Activated CD4-positive, alpha-beta T cell treated with anti-CD3 and anti-CD28 coated beads for 1 hour (primary cell): ENCODE measurements at places on chromosomes 1 and 21.

DNA sequence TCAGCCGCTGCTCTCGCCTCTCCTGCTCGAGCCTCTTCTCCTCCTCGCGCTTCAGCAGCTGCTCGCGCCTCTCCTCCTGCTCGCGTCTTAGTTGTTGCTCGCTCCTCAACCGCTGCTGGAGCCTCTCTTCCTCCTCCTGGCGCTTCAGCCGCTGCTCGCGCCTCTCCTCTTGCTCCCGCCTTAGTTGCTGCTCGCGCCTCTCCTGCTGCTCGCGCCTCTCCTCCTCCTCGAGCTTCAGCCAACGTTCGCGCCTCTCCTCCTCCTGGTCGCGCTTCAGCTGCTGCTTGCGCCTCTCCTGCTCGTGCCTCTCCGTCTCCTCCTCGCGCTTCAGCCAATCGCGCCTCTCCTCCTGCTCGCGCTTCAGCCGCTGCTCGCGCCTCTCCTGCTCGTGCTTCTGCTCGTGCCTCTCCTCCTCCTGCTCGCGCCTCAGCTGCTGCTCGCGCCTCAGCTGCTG lies 3.7 kb downstream of the TCHH start:
- DNase-seq, result no peak

DNA sequence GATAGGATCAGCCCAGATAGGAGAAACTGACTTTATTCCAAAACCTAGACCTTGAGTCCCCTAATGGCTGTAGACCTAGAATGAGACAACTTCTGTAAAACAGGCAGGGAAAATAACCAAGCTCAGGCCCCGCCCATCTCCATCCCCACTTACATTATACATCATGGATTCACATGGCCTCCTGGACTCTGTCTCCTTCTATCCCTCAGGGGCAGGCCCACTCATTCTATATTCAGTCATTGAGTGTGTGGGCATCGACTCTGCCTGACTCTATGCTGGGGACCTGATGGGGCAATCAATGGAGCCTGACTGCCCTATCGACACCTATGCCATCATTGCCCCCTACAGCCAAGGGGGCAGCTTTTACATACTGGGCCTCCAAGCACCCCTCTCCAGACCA lies 6.4 kb downstream of the AVPR1B start:
- no peak for DNase-seq

DNA sequence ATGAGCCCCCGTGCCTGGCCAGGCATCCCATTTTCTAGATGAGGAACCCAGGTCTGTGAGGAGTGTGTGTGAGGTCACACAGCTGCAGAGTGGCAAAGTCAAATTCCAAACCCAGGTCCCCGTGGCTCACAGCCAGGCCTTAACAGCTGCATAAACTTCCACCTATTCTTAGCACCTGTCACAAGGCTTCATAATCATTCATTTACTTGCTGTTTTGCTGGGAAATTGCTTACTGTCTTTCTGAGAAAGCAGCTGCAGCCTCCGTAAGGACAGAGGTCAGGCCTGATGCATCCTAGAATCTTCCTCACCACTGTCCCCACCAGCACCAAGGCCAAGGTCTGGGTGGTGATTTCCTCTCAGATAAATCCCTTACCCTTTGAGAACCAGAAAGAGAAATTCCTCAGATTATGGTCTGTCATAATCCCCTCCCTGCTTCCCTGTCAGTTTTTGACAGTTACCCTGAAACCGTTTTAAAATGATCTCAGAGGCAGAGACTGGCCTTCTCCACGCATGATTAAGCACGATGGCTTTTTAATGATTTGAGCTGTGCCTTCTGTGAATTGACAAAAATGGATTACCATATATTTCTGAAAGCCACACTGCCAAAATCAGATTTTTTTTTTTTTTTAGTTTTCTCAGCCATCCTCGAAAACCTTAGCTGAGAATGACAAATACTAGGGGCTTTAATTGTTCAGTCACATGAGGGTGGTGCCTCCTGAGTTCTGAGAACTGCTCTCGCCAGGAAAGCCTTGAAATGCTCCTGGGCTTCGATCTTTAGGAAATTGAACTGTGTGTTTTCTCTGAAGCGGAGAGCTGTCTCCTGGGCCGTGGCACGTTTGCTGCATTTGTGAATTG lies 70.0 kb upstream of the SELENON start:
- no peak for DNase-seq

GRCh38 chr1:31201931-31202360 lies 37.7 kb downstream of the NKAIN1 start:
- no peak for DNase-seq

DNA sequence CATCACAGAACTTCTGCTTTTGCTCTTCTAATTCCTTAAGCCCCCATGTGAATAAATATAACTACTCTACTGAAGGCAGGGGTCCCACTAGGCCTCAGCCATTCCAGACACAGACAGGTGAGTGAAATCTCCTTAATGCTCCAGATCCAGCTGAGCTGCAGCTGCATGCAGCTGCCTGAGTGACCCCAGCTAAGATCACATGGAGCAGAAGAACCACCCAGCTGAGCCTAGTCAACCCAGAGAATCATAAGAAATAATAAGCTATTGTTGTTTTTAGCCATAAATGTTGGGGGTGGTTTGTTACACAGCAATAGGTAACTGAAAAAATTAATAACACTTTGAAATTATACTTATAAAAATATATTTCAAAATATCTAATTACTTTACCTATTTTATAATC lies 220.3 kb downstream of the SIPA1L2 start:
- no peak for DNase-seq

- no peak for DNase-seq
These were observed 87.5 kb upstream of the WDR26 start for GRCh38 chr1:224521904-224522734.

DNA sequence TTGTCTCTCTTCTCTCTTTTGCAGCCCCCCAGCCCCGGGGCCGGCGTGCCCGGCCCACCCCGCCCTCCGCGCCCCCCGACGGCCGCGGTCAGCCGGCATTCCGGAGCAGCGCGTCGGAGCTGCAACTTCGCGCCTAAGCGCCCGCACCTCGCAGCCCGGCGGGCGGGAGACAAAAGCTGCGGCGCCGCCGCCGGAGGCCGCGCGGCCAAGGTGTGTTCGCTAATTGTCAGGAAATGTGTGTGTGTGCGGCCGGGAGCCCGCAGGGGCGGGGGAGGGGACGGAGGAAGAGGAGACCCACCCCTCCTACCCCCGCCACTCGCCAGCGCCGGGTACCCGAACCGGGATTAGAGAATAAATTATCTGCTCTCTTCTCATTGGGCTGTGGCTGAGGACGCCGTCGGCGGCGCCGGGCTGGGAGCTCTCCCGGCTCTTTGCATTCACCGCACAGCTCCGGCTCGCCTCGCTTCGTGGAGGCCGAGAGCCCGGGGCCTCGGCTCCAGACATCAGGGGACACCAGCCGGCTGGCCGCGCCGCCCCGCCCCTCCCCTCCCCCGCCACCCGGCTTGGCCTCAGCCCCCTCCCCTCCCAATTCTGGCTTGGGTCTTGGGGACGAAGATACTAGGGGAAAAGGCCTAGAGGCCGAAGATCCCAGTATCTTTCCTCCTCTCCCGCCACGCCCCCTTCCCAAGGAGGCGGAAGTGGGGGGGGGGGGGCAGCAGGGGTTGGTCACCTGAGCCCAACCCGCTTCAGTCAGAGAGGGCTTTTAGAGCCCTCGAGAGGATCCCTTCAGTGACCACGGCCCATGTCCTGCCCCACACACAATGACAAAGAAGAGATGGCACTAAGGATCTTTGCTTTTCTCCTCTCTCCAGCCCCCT lies 1.3 kb upstream of the BLACAT1 start:
- DNase-seq, result no peak

DNA sequence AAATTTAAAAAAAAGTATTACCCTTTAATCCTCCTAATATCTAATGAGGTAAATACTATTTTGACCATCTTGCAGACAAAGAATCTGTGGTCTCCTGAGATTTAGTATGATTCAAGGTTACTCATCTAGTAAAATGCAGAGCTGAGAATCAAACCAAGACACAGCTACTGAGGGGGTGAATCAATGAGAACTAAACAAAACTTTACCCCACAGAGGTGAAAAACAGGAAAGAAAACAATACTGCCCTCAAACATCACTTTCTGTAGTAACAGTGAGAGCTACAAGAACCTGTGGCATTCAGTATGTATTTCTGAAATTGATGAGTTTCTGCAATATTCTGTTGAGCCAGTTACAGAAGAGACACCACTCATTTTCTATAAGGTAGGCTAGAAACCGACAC lies 85.1 kb downstream of the JAK1 start:
- no peak for DNase-seq

DNA sequence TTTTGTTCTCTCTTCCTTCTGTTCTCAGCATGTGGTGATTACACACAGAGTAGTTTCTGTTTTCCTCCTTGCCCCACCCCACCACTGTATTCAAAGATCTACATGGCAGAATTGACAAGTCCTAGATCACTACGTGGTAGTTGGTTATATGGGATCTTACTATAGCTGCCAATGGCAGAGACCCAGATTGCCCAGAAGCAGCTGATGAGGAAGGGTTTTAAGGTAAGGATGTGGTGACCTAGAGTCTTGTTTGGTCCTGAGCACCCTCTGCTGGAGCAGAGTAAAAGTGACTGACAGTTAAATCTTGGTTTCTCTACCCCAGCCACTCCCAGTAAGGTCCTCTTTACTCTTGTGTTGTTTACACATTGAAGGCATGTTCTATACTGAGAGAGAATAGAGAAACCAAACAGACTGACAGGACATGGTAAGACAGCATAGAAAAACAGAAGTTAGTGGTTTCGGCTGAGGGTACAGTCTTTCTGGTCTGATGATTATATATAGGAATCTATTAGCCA lies 22.8 kb upstream of the STRIP1 start:
- DNase-seq, result no peak

DNA sequence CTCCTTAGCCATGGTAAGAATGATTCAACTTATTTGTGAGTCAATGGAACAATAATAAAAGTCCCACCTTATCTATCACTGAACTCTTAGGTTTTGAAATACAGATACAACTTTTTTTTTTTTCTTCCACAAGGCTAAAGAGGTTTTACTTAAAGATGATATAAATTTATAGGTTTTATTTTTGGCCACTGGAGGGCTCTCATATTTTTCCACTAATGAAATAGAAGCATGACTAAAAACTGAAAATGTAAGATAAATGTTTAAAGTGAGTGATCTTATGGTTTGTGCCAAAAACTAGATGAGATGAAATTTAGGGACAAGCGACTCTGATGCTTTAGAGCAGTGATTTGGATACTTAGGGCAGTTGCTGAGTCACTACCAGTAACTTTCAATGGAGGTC lies 499.0 kb downstream of the NUF2 start:
- no peak for DNase-seq

GRCh38 chr21:15052459-15052763 lies 12.4 kb downstream of the NRIP1 start:
- DNase-seq, result no peak

DNA sequence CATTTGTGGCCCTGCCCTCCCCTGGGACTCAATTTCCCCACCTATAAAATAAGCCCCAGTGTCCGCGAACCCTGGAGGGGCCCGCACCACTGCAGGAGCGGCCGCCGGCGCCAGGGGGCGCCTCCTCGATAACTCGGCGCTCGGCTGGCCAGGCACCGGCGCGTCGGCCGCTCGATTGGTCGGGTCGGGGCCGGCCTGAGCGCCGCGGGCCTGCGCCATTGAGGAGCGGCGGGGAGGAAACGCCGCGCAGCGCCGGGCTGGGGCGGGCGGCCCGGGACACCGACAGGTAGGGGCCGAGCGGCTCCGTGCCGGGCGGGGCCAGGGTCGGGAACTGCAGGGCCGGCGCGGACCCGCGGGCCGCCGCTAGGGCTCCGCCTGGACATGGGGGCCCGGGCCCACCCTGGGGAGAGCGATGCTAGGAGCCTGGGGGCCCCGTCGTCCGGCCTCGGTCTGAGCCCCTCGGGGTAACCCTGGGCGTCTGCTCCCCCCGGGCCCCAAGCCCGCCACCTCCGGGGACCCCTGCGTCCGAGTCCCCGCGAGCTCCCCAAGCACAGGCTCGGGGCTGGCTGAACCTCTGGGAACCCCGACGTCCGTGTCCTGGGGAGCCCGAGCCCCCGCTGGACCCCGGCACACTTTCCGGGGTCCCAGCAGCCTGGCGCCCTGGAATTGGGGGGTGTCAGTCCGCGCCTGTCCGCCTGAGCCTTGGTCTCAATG lies at the start of gene VPS13D:
VPS13D (plus strand) TSS at position 196 of the 714 bp plus-strand sequence. CDS start 4,237 bp downstream, outside the sequence.
- DNase-seq, result peak; percentile 74

DNA sequence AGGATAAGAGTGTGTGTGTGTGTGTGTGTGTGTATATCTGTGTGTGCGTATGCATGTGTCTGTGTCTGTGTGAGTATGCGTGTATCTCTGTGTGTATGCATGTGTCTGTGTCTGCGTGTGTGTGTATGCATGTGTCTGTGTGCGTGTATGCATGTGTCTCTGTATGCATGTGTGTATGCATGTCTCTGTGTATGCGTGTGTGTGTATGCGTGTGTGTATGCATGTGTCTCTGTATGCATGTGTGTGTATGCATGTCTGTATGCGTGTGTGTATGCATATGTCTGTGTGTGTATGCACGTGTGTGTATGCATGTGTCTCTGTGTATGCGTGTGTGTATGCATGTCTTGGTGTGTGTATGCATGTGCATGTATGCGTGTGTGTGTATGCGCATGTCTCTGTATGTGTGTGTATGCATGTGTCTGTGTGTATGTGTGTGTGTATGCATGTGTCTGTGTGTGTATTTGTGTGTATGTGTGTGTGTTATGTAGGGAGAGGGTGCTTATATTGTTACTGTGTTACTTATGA lies 247.8 kb downstream of the DYRK1A start:
- no peak for DNase-seq

- DNase-seq, result peak; percentile 2
These were observed 351.2 kb downstream of the MATN1 start for GRCh38 chr1:30371888-30372791.

DNA sequence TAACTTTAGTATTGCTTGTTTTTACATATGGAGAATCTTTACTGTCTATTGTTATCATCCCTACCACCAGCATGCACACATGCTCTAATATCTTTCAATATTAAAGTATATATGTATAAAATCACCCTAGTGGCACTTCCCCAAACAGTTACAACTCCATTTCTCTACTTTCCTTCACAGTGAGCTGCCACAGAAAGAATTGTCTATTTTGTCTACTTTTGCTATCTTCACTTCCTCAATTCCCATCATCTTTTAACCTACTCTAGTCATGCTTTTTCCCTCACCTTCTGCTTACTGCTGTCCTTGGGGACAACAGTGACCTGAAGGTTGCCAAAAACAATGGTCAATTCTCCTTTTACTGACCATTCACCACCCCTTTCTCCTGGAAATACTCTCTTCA lies 59.2 kb downstream of the VCAM1 start:
- DNase-seq, result no peak

- DNase-seq, result no peak
These were observed 51.5 kb upstream of the EPS8L3 start for GRCh38 chr1:109814993-109815786.

- DNase-seq, result no peak
These were observed 7.5 kb downstream of the TENT5B start for GRCh38 chr1:27005166-27005530.

- no peak for DNase-seq
These were observed 83.9 kb downstream of the FASLG start for GRCh38 chr1:172742599-172743500.

DNA sequence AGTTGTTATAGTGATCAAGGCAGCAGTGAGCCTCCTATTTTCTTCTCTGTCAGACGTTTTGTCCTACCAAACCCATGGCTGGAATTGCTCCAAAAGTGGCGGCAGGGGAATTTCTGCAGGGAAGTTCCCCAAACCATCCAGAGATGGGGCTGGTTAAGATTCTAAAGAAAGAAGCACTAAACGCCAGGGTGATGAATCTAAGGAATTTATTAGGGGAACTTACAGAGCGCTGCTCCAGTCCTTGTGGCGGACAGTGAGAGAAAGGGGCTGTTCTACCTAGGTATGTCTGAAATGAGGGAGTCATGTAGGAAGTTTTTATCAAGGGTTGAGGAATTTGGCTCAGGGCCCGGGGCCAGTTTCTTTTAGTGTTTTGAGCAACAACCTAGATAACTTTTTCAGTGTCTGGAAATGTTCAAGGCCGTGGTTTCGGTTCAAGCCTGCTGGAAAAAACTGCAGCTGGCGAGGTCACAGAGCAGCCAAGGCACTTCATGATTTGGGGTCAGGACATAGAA lies 222.4 kb upstream of the B3GALT2 start:
- no peak for DNase-seq
